ENCODE measurements at places on chromosomes 11 and 22.
A peak's percentile ranks its signal among the peaks of the same experiment; 100 is the strongest.

DNA sequence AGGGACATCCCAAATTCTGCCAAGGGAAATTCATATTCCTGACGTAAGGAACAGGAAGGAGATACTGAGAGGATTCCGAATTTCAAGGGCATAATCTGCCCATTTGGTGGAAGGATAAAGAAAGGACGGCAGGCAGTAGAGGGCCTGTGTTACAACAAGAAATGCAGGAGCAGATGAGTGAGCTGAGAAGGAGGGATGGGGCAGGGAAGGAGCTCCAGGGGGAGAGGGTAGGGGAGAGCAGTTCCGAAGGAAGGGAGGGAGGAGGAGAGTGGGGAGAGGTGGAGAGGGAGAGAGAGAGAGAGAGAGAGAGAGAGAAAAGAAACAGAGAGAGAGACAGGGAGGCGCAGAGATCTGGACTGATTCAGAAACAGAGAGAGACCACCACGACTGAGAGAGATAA lies 843 bp downstream of the OPCML start:
- DNase-seq: no peak

DNA sequence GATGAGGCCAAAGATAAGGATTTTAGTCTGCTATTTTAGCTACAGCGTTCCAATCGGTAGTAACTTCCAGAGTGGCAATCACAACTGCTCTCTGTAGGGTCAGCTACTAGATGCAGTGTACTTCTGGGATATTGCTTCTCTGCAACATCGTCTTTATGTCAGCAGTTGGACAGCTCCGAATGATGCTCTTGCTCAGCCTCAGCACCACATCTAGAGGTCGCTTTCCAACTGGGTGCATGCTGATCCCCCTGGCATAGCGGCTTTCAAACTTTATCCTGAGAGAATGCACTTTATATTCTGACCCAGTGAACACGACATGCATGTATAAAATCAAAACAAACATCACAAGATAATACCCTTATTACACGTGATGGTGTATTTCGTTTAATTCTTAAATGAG lies 219.6 kb downstream of the C11orf87 start:
- peak; percentile 9 for DNase-seq

GRCh38 chr11:287821-288477 lies 977 bp upstream of the PGGHG start:
- no peak for DNase-seq

- peak; percentile 31 for DNase-seq
These were observed 98.2 kb upstream of the NNMT start for GRCh38 chr11:114197799-114198500.

GRCh38 chr11:96017856-96018255 lies 93.9 kb upstream of the MTMR2 start:
- DNase-seq: no peak

GRCh38 chr22:46071451-46072109 lies 78.7 kb upstream of the PPARA start:
- no peak for DNase-seq

- no peak for DNase-seq
These were observed 29.0 kb downstream of the TTLL1 start for GRCh38 chr22:43060183-43060582.

DNA sequence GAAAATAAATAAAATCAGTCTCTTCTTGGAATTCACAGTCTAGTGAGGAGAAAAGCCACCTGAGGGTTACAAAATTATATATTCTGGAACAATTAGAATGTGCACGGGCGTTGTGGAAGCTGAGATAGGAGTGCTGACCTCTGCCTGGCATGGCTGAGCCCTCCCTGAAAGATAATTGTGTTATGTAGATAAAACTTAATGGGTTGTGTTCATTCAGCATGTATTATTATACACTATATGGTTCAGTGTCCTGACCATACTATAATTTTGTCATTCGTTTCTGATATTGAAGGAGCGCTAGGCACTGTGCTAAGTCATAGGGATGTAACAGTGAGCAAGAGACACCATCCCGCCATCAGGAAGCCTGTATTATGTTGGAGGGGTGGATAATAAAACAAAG lies 3.7 kb downstream of the ACAT1 start:
- DNase-seq: no peak

- no peak for DNase-seq
These were observed 83.2 kb downstream of the BUD13 start for GRCh38 chr11:116689413-116690127.

- DNase-seq: no peak
These were observed 146.7 kb downstream of the ST3GAL4 start for GRCh38 chr11:126502159-126502558.

- DNase-seq: no peak
These were observed 2.5 kb downstream of the TBC1D22A start for GRCh38 chr22:46764779-46765485.

DNA sequence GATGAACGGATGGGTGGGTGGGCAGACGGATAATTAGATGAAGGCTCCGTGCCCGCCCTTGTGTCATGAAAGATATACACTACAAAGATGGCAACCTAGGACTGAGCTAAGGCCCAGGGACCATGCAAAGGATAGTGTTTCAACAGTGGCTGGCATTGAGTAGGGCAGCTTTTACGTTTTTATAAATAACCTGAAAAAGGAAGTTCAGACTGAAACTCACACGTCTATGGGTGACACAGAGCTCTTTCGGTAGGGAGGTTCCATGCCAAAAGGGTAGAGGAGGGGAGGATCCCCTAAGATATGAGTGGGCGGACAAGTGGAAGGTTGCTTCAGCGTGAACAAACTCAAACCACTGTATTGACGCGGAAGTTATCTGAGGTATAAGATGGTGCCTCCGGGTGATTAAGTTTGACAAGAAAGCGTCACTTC lies 90.5 kb downstream of the UBASH3B start:
- no peak for DNase-seq

DNA sequence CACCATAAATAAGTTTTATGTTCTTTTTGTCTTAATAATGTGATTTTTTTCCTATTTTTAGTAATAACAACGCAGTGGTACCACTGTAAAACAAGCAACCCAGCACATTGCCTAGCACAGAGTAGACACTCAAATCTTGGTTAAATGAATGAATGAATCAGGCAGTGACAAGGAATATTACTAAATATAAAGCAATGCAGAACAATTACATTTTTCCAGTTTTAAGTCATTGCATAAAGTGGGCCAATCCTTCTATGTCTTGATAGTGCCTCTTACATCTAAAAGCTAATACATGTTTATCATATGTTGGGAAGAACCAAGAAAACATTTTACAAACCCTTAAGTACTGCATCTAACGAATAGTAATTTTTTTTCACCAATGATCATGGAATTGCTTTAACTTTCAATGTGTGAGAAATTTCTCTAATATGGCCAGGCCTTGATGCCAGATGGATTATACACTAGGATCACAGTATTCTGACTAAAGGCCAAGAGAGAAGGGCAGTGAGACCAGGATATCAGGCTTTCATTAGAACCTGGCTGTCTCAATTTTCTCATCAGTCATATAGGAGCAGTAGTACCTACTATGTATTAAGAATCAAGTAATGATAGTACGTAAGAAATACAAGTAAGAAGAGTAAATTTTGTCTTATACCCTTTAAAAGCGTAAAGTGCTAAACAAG lies 88.5 kb downstream of the TRIM44 start:
- no peak for DNase-seq

DNA sequence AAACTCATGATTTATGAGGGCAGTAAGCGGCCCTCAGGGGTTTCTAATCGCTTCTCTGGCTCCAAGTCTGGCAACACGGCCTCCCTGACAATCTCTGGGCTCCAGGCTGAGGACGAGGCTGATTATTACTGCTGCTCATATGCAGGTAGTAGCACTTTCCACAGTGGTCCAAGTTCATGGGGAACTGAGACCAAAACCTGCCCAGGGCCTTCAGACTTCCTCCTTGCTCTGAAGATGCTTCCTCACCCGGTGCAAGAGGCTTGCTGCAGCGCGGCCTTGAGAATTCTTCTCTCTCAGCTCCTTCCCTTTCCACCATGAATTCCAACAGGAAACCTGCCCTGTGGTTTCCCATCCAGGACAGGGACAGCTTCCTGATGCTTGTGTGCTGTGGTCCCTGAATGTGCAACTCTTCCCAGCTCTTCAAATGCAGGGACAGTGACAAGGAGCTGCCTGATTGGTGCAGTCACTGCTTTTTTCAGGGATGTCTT lies 53.9 kb downstream of the GGTLC2 start:
- DNase-seq: no peak

DNA sequence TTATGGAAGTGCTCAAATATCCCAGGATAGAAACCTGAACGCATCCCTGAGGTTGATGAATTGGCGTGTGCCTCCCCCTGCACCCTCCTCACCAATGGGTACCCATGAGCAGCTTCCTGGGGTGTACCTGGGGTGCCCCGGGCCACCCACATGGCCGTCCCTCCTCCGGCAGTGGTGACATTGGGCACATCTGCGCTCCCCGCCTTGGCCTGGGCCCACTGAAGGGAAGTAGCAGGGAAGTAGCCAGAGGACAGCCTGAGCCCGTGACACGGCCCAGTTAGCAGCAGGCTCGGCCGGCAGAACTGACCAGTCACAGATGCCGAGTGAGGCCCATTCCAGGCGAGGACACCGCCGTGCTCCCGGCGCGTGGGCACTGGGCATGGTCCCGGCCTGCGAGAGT lies 16.7 kb downstream of the MRPL23 start:
- DNase-seq: no peak

GRCh38 chr11:126599217-126599897 lies 243.9 kb downstream of the ST3GAL4 start:
- DNase-seq: no peak

DNA sequence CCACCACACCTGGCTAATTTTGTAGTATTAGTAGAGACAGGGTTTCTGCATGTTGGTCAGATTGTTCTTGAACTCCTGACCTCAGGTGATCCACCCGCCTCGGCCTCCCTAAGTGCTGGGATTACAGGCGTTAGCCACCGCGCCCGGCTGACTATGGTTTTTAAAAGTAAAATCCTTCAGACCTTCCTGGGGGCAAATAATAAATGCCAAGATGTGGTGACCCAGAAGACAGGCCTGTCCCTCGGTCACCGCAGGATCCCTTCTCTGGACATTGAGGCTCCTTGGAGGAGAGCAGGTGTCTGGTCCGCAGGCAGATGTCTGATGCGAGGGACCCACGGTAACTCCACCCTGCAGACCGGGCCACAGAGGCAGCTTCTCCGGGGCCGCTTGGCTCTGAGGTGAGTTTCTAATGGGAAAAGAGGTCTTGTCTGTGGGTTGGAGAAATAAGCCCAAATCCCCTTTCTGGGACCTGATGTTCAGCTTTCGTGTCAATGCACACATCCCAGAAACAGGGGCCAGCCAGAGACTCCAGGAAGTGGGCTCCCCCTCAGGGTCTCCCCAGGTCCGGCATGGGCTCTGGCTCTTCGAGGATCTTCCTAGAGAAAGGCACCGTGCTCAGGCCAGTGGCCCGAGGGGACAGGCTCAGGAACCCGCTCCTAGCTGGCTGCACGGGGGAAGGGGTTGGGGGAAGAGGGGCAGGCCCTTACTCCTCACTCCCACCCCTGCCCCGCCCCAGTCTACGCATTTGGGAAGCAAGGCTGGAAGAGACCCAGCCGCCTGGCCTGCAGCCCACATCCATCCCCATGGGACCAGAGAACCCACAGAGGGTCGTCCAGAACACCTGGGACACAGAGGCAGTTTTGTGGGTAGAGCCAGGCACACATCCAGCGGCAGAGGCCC lies 100.6 kb downstream of the WNT7B start:
- DNase-seq: no peak

GRCh38 chr11:73217131-73217809 lies 811 bp upstream of the P2RY2 start:
- DNase-seq: no peak

GRCh38 chr11:127965939-127966668 lies 621.3 kb downstream of the ETS1 start:
- DNase-seq: no peak

GRCh38 chr22:35215993-35216392 lies 41.3 kb upstream of the HMGXB4 start:
- DNase-seq: no peak

DNA sequence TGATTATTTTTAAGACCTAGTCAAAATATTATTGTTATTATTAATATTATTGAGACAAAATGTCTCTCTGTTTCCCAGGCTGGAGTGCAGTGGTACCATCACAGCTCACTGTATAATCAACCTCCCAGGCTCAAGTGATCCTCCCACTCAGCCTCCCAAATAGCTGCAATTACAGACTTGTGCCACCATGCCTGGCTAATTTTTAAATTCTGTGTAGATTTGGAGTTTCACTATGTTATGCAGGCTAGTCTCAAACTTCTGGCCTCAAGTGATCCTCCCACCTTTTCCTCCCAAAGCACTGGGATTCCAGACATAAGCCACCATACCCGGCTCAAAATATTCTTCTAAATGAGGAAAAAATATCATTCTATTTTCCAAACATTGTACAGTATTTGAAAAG lies 37.0 kb downstream of the SLC36A4 start:
- DNase-seq: no peak

GRCh38 chr11:122190768-122191167 lies 74.8 kb upstream of the BLID start:
- no peak for DNase-seq

DNA sequence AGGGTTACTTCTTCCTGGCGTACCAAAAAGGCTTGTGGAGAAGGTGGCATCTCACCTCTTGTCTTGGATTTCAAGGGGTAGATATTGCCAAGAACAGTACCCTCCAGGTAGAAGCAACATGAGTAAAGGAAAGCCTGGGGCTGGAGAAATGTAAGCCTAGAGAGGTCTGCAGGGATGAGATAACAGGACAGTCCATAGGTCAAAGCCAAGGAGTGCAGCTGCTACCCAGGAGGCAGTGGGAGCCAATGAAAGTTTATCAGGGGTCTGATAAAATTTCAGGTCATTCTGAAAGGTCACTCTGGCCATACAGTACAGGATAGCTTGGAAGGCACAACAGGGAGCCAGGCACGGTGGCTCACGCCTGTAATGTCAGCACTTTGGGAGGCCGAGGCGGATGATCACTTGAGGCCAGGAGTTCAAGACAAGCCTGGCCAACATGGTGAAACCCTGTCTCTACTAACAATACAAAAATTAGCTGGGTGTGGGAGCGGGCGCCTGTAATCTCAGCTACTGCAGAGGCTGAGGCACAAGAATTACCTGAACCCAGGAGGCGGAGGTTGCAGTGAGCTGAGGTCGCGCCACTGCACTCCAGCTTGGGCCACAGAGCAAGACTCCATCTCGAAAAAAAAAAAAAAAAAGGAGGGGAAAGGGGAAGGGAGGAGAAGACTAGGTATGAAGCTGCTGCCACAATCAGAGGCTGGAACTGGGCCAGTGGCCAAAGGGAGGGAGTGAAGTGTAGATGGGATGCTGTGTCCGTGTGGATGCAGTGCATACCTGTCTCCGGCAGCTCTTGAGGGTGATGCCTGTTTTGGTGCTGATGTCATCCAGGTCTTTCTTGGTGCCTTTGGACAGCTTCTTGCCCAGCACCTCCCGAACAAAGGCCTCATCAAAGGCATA lies 1.2 kb downstream of the FIBP start:
- no peak for DNase-seq

DNA sequence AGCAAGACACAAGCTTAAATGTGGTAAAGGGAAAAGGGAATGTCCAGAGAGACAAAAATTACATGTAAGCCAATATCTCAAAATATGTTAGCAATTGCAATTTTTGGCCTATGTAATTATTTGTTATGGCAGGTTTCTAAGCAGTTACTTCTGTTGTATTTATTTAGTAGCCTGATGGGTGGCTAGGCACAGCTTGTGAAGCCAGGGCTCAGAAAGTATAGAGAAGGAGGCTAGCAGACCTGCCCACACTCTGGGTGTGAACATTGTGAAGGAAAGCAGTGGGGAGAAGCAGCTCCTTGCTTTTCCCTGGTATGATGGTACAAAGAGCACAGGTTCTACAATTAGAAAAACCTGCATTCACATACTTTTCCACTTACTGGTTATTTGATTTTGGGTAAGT lies 196.5 kb upstream of the PGR start:
- no peak for DNase-seq

Data from HFF-Myc (cell line).